ENCODE measurements at places on chromosomes 7 and 10.

- DNase-seq, result no peak
These were observed 579 bp downstream of the RBM33 start for GRCh38 chr7:155644971-155645509.

- no peak for DNase-seq
These were observed 750 bp upstream of the CDK14 start for GRCh38 chr7:90595342-90595800.

DNA sequence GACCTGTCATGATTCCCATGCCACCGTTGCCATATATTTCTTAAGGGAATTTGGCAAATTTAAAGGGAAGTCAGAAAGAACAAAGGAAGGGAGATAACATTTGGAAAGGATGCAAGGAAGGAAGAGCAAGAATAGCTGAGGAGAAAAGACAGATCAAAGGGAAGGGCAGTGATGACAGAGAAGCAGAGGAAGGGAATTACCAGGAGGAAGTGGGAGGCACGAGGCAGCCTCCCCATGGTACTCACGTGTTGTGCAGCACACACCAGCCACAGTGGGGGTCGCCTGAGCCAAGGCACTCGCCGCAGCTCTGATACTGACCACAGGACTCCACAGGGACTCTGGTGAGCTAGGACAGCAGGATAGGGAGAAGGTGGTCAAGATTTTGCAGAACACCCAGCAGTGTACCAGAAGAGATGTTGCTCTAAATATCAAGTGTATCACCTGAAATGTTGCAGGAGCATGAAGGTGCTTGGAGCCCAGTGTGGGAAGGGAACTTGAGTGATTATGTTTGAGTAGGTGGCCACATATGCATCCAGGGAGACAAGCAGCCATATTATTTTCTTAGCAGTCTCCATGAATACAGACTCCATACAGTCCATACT lies 335.3 kb downstream of the PLXNA4 start:
- no peak for DNase-seq

GRCh38 chr7:39071116-39071515 lies 93.4 kb downstream of the POU6F2 start:
- no peak for DNase-seq

GRCh38 chr7:66296557-66296956 lies 91.4 kb downstream of the TPST1 start:
- no peak for DNase-seq

DNA sequence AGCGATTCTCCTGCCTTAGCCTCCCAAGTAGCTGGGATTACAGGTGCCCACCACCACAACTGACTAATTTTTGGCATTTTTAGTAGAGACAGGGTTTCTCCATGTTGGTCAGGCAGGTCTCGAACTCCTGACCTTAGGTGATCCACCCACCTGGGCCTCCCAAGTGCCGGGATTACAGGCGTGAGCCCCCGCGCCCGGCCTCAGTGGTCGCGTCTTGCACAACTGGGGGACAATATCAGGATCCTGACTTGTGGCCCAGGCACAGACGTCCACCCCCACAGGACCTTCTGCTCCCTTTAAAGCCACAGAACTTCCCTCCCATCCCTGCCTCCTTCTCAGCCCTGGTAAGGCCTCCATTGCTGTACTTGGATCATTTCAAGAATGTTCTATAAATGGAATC lies 16.8 kb upstream of the LARP4B start:
- DNase-seq, result no peak

DNA sequence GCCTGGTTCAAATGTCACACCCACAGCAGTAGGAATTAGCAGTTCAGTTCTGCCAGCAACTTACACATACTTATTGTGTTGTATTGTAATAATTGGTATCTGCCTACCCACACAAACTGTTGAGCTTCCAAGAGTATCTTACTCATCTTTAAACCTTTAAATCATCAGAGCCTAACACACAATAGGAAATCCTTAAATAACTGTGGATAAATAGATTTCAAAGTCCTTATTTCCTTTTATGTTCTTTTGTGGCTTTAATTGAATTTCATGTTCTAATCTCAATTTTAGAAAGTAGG lies 3.9 kb downstream of the CASD1 start:
- no peak for DNase-seq

DNA sequence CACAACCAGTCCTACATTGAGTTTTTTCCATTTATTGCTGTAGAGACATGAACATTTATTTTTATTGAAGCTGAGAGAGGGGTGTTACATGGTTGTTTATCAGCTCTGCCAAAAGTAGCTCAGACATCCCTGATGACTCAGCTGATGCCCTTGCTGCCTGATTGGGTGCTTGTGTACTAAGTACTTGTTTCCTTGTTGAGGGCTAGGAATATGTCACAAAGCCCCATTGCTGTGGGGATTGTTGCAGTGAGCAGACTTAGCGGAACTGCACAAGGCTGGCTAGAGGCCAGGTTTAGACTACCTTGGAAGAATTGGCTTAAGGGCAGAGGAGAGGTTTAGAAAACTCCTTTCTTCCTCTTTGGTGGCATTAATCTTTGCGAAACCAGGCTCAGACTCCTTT lies 110.6 kb downstream of the AUTS2 start:
- DNase-seq, result peak; percentile 31

DNA sequence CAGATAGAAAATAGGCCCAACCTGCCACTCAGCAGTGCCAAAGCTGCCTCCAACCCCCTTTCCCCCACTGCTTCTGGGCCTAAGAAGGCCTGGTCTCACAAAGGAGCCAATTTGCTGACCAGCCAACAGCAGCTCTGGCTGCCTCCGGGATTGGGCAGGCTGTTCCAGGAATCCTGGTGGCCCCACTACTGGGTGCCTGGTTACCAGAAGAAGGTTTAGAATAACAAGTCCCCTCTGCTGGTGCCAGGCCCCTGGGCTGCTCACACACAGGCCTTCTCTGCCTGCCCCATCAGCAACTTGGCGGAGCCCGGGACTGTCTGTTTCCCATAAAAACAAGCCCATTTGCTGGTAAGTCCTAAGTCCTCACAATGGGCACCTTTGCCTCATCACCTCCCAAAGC lies 1.2 kb downstream of the PHKG1 start:
- no peak for DNase-seq

- no peak for DNase-seq
These were observed 86.4 kb downstream of the TAX1BP1 start for GRCh38 chr7:27826357-27826756.

DNA sequence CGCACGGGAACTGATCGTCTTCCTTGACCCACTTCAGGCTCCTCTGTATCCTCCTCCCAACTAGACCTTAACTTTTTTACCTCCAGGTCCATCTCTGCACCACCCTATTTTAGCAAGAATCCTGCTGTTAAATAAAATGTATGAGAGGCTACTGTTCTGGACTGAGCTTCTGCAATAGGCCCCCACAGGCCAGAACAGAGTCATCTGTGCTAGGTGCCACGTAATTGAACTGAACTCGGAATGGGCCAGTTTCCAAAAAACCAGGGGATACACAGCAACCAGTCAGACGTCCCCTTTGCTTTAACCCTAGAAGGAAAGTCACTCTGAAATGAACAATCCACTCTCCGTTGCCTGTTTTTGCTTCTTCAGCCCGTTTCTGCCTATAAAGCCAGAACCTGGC lies 71.3 kb downstream of the CHST15 start:
- DNase-seq, result no peak

GRCh38 chr7:5754981-5755599 lies 26.4 kb downstream of the RNF216 start:
- no peak for DNase-seq

- DNase-seq, result no peak
These were observed 224.9 kb upstream of the NFE2L3 start for GRCh38 chr7:25926891-25927625.

- peak; percentile 24 for DNase-seq
These were observed 81.2 kb downstream of the EGFR start for GRCh38 chr7:55099821-55100543.

GRCh38 chr7:126286317-126286716 lies 966.4 kb downstream of the GRM8 start:
- peak; percentile 12 for DNase-seq

GRCh38 chr7:1316086-1316485 lies 83.4 kb downstream of the UNCX start:
- DNase-seq, result no peak

GRCh38 chr10:71040846-71041605 lies 152.7 kb upstream of the PCBD1 start:
- no peak for DNase-seq

GRCh38 chr7:159010411-159010810 lies 134.3 kb downstream of the VIPR2 start:
- DNase-seq, result no peak

DNA sequence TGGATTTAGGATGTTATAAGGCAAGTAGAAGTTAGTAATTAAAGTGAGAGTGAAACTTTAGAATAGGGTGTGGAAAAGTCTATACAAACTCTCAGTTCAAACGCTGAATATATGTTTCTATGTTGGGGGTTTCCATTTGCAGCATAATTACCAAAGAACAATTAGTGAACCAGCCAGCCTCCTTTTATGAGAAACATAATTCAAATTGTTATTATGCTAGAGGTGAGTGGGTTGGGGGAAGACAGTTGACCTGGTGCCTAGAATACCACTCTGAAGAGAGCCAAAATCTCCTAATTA lies 435.8 kb downstream of the MDFIC start:
- no peak for DNase-seq

- DNase-seq, result no peak
These were observed 540 bp downstream of the SNX13 start for GRCh38 chr7:17939606-17940301.

- no peak for DNase-seq
These were observed 43.0 kb downstream of the SCRN1 start for GRCh38 chr7:29946428-29947186.

DNA sequence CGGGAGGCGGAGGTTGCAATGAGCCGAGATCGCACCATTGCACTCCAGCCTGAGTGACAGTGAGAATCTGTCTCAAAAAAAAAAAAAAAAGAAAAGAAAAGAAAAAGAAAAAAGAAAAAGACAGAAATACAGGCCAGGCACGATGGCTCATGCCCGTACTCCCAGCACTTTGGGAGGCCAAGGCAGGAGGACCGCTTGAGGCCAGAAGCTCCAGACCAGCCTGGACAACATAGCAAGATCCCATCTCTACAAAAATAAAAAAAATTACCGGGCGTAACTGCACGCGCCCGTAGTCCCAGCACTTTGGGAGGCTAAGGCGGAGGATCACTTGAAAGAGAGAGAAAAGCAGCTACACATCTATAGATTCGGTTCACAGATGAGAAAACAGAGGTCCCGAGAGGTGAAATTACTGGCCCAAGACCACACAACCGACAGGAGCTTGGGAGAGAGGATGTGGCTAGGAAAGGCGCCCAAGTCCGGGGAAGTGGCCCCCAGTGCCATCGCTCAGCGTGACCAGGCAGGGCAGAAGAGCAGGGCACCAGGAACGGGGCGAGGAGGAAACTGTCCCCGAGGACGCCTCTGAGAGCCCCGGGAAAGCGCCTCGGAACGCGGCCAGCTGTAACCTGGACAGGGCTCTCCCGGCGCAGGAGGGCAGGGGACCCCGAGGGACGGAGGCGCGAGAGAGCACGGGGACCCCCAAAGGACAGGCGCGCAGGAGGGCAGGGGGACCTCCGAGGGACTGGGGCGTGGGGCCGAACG lies 612 bp downstream of the SNX8 start:
- no peak for DNase-seq

GRCh38 chr10:48505394-48506112 lies 99.3 kb downstream of the ARHGAP22 start:
- no peak for DNase-seq

GRCh38 chr7:46029111-46029704 lies 108.1 kb upstream of the IGFBP3 start:
- no peak for DNase-seq

GRCh38 chr10:126012485-126012884 lies 116.1 kb downstream of the FANK1 start:
- DNase-seq, result no peak

GRCh38 chr7:68547181-68547580 lies 1051.1 kb upstream of the AUTS2 start:
- no peak for DNase-seq

GRCh38 chr7:2219136-2219535 lies 13.6 kb downstream of the MAD1L1 start:
- DNase-seq, result no peak

DNA sequence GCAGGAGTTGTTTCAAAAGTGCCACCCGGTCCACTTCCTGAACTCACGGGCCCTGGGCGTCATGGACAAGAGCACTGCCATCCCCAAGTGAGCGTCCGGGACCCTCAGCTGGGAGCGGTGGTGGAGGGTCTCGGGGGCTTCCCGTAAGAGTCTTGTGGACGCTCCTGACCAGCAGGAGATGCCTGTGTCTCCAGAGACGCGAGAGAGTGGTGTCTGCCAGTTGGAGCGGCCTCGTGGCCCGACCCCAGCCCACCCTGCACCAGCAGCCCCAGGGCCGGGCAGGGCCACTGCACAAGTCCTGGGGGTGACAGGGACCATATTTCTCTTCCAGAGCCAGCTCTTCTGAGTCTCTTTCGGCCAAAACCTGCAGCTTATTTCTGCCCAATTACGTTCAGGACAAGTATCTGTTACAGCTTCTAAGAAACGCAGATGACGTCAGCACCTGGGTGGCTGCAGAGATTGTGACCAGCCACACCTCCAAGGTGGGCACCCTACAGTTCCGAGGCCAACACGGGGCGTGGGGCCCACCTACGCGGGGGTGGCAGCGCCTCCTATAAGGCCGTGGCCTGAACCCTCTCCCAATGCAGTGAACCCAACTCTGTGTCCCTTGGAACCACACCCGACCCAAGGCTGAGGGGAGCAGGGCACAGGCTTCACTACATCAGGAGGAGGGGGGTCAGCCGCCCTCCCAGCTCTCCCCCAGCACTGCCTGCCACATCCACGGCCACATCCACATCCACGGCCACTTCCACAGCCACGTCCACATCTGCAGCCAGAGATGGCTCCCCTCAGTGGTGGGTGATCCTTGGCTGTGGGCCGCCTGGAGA lies 16.2 kb upstream of the UTF1 start:
- no peak for DNase-seq

GRCh38 chr7:90677486-90678404 lies 81.6 kb downstream of the CDK14 start:
- no peak for DNase-seq

DNA sequence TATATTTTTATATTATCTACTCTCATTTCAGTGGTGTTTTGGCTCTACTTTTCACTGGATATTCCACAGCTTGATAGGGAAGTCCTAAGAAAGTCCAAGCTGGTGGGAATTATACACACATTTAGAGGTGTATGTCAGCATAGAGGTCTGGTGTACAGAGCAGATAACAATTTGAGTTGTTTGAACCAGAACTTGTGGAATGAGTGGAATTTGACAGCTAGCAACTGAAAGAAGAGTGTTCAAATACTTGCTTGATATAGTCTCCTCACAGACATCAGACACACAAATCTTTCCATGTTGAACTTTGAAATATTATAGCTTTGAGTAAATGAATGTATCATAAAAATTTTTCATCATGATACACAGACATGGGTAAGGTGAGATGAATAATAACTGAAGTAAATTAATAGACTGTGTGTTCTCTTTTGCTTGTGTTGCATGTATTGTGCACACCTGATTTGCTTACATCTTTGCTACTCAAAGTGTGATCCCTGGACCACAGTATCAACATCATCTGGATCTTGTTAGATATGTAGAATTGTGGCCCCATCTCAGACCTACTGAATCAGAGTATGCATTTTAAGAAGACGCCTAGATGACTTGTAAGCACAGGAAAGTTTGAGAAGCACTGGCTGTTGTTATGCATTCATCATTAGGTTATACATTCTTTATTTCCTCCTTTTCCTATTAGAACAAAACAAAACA lies 91.5 kb downstream of the ABCA13 start:
- no peak for DNase-seq

All from NCI-H1436 treated with DMSO at 0.1 percent for 48 hours (cell line).